ENCODE measurements at places on chromosomes 7 and 10. TPM values are rescaled to one million over a fixed set of nuclear protein-coding genes. Genes with fewer than 3 reads are reported as not detected.

CEP41 gene
- total RNA-seq: 29.1 TPM

ABI1 gene
- 60.1 TPM for total RNA-seq

LSM8 gene
- total RNA-seq: 93.0 TPM

OR9A2 gene
- total RNA-seq: 5.6 TPM

TAS2R5 gene
- total RNA-seq: 13.5 TPM

CNNM1 gene
- total RNA-seq: 5.6 TPM

PILRA gene
- total RNA-seq: 3.8 TPM

RSPH10B2 gene
- 4.7 TPM for total RNA-seq

RADIL gene
- total RNA-seq: 6.3 TPM

HIP1 gene
- total RNA-seq: 24.1 TPM
